GM12878 (cell line): ENCODE measurements at places on chromosomes 1 and 21. TPM values are rescaled to one million over a fixed set of nuclear protein-coding genes. Genes with fewer than 3 reads are reported as not detected.

DNA sequence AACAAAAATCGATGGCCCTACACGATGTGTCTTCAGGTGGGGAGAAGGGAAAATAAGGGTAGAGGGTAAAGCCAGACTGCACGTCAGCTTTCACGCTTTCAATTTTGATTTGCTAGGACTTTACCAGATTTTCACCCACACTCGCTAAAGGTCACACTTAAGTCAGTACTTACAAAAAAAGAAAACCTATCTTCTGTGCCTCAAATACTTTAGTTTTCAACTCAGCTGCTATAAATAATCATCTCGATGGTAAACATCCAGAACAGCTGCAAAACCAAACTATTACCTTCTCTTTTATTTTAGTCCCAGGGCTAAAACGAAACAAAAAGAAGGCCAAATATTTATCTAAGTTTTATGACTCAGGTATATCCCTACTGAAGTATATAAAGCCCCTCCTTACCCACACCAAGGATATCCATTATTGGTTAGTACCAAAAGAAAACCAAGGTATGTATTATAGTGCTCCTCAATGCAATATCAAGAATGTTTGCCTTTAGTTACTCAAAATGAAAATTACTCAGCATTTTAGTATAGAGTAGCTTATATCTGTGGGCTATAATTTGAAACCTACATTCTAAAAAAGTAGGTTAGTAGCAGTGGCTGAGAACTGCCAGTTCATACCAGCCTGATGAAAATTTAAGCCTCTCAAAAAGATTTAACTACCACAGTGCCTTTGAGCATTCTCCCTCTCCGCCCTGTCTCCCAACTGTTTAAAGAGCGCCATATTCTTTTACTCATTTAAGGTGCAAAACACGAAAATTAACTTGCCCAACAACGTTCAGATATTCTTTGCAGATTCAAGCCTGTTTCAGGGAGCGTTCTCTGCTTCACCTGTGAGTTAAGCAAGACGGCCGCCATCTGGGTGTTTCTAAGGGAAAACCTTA is 1.5 kb downstream of the CSDE1 start:
- peak; percentile 54 for DNase-seq

GRCh38 chr1:72253132-72253531 is 29.2 kb downstream of the NEGR1 start:
- DNase-seq = no peak

DNA sequence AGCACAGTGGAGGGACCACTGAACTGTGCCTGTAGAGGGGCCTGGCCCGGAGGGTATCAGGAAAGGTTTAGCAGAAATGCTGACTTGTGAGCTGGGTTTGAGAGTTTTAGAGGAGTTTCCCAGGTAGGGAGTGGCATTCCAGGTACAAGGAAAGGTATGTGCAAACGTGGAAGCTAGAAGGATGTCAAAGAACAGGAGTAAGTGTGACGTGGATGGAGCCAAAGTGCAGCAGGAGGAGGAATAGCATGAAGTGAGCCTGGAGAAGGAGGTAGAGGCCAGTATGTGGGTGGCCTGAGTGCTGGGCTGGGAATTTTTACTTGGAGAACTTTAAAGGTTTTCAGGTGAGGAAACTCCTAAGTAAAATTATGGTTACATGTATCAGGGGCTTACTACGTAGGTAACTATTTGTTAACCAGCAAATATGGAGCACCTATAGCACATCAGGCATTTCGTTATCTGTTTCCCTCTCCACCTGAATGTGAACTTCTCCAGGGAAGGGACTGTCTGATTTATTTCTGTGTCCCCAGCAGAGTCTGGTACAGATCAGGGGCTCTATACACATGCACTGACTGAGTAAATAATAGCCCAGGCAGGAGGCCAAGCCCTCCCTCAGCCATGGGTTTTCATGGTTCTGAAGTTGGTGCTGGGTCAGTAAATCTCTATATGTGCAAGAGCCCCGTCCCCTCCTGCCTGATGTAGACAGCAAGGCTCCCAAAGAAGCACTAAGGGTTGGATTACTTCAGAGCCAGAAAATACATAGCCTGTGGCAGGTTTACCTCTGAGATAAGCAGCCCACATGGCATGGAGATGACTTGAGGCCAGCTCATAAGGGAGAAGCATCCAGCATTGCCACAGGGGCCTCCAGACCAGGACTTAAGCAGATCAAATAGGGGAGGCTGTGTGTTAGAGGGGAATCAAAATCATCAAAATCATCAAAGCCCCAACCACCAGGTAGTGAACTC is 43.4 kb downstream of the CDCP2 start:
- no peak for DNase-seq

DNA sequence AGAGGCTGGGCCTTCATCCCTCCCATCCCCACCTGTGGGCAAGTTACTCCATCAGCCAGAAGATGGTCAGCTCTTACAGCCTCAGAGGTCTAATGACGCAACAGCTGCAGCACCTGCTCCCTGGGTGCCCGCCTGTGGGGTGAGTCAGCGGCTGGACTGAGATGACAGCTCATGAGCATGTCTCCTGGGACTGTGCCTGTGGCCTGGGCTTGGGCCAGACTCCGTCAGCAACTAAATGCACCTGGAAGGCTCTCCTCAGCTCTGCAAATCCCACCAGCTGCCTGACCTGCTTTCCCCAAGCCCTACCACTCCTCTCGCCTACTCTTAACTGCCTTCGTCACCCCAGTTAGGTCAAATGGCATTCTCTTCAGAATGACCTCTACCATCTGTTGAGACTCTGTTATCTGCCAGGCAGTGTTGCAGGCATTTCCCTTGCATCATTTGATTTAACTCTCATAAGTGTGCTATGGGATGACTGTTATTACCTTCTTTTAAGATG is 47.7 kb downstream of the ETS2 start:
- no peak for DNase-seq

DNA sequence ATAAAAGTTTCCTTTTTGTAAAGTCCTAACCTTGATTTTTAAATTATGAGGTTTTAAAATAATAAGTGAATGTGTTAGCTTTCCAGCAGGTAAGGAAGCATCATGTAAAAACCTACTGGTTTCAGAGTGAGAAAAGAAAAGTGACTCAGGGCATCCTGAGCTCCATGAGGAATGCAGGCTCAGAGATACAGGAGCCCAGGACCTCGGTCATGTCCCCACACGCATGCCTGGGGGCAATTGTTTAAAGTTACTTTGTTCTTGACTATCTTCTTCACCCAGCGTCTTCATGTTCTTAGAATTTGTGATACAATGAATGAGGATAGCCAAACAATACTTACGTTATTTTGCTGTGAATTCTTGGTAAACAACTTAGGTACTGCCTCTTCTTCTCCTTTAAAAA is 117.4 kb upstream of the PLPPR5 start:
- no peak for DNase-seq

The UBXN10 gene
- total RNA-seq = not detected in 2 replicates

The CACNA1S gene
- not detected in 2 replicates for total RNA-seq
